ENCODE measurements at places on chromosomes 16 and 17. TPM values are rescaled to one million over a fixed set of nuclear protein-coding genes. Genes with fewer than 3 reads are reported as not detected.

GRCh38 chr16:25729188-25729915 is 37.6 kb downstream of the HS3ST4 start:
- no peaks in the 10 kb centered on the region for H3K4me1 ChIP-seq
- no peak overlapping the region for H3K4me3 ChIP-seq
- H3K27ac ChIP-seq: no peak overlapping the region
- no peaks in the 10 kb centered on the region for H3K36me3 ChIP-seq

Gene SECTM1
- 24.1 TPM for total RNA-seq

Gene SGF29
- total RNA-seq: 29.7 TPM

GRCh38 chr17:4999430-5000093 is 1.8 kb downstream of the KIF1C start:
- DNase-seq: no peak
- H3K4me1 ChIP-seq: peaks cover 23% of the 10 kb centered on the region
- H3K4me3 ChIP-seq: peak overlapping the region; percentile 88

- DNase-seq: no peak
- H3K27me3 ChIP-seq: no peaks in the 10 kb centered on the region
- H3K27ac ChIP-seq: peak overlapping the region; percentile 92
- no peak overlapping the region for H3K4me3 ChIP-seq
- H3K4me1 ChIP-seq: peaks cover 52% of the 10 kb centered on the region
These were observed 52.1 kb upstream of the SLC12A3 start for GRCh38 chr16:56812884-56813283.

DNA sequence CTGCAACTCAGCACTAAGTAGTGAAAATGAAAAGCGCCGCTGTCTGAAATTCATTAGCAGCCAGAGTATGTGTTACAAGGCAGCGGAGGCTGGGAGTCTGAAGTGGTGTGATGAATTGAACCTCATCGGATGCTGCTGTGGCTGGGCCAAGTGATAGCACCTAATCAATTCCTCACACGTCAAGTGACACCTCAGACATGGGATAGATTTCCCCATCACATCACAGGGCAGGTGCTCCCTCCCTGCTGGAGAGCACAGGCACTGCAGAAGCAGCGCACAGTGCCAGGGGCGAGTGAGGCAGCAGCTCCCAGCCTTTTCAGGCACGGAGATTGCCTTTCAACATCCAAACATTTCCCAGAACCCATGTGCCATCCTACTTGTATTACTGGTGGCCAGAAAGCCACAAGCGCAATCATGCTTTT is 32.2 kb downstream of the DRC3 start:
- H3K4me1 ChIP-seq: peaks cover 3% of the 10 kb centered on the region
- peaks cover 5% of the 10 kb centered on the region for H3K36me3 ChIP-seq
- DNase-seq: no peak
- H3K27me3 ChIP-seq: no peaks in the 10 kb centered on the region
- no peak overlapping the region for H3K4me3 ChIP-seq

GRCh38 chr17:29461483-29462206 is 71.5 kb downstream of the TAOK1 start:
- H3K27me3 ChIP-seq: no peaks in the 10 kb centered on the region
- no peak for DNase-seq
- H3K27ac ChIP-seq: peak overlapping the region; percentile 15

GRCh38 chr16:75099738-75100602 is 16.6 kb downstream of the LDHD start:
- DNase-seq: no peak
- no peak overlapping the region for H3K4me3 ChIP-seq
- H3K27me3 ChIP-seq: no peaks in the 10 kb centered on the region
- peak overlapping the region; percentile 75 for H3K27ac ChIP-seq
- peaks cover 31% of the 10 kb centered on the region for H3K4me1 ChIP-seq

DNA sequence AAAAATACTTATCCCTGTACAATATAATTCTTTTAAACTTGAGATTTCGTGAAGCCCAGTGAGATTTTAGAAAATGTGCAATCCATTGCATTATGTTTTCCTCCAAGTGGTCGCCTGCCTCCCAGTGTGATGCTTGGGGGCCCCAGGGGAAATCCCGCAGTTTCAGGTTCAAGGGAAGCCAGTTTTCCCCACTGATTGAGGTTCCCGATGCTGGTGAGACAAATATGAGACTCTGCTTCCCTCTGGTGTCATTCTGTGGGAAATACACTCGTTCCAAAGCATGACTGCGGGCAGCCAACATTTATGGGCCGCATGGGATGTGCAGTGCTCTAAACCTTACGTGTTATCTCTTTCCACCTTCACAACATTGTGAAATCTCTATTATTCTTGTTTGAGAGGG is 200.8 kb downstream of the PRKCB start:
- H3K36me3 ChIP-seq: no peaks in the 10 kb centered on the region
- DNase-seq: no peak
- H3K4me3 ChIP-seq: no peak overlapping the region
- H3K4me1 ChIP-seq: no peaks in the 10 kb centered on the region
- H3K27me3 ChIP-seq: no peaks in the 10 kb centered on the region

DNA sequence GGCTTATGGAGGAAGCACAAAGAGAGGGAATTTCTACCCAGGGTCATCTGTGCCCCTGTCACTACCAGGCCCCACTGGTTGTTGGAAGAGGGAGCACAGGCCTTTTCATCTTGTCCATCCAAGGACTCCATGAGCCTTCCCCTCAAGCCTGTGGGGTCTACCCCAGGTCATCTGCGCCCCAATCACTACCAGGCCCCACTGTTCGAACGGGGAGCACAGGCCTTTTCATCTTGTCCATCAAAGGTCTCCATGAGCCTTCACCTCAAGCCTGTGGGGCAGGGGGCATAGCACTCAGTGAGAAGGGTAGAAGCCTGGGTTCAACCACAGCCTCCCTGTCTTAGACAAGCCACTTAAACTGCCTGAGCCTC is 101.5 kb upstream of the CDH5 start:
- DNase-seq: peak; percentile 49
- no peaks in the 10 kb centered on the region for H3K27me3 ChIP-seq
- H3K27ac ChIP-seq: no peak overlapping the region
- H3K4me1 ChIP-seq: peaks cover 73% of the 10 kb centered on the region
- no peaks in the 10 kb centered on the region for H3K36me3 ChIP-seq

Gene WNT9B
- total RNA-seq: not detected

- H3K36me3 ChIP-seq: no peaks in the 10 kb centered on the region
- H3K4me1 ChIP-seq: peaks cover 36% of the 10 kb centered on the region
- H3K27ac ChIP-seq: peak overlapping the region; percentile 11
- H3K27me3 ChIP-seq: no peaks in the 10 kb centered on the region
- H3K4me3 ChIP-seq: no peak overlapping the region
These were observed 416.6 kb upstream of the PMFBP1 start for GRCh38 chr16:72588551-72588950.
